CD4-positive, alpha-beta T cell treated with Interleukin-1 beta for 1 hour (primary cell): ENCODE measurements at places on chromosomes 2 and 18.

- no peak for DNase-seq
These were observed 78.6 kb downstream of the FAM210A start for GRCh38 chr18:13647761-13648160.

DNA sequence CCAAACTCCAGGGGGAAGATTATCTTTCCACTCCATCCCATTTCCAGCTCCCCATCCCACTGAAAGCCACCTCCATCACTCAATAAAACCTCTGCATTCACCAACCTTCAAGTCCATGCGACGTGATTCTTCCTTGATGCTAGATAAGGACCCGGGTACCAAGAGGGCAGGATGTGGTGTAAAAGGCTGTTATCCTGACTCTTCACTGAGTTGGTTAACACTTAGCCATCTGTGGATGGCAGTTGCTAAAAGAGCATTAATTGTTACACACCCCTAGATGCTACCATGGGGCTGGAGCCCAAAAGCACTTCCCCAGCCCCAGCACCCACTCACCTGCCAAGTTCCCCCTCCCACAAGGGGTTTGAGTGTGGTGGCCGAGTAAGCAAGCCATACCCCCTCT, 53.4 kb upstream of the DPP10 start:
- no peak for DNase-seq

DNA sequence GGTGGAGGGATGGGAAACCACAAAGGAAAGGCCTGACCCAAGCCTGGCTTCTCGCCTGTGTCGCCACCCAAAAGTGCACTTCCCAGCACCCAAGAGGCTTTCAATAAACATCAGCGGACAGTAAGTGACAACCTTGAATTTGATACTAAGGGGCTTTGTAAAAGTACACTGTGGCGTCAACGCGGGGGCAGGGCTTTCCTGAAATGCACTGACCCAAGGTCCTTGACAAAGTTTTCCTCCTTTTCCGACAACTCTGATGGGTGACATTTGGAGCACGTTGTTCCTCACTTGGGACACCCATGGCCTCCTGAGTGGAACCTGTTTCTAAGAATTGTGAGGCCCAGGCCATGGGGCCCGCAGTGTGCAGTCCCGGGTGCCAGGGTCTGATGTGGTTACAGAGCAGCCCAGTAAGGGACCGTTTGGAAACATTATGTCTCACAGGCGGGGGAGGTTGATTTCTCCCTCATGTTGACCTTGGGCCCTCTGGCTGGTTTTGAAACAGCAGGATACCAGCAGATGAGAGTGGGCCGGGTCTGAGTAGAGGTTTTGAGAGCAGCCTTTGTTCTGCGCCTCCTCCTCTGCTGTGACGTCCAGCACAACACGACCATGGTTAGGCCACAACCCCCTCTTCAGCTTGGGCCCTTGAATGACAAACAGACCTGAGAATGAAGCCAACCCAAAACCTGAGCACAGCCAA, 2.8 kb upstream of the ZBTB14 start:
- no peak for DNase-seq

DNA sequence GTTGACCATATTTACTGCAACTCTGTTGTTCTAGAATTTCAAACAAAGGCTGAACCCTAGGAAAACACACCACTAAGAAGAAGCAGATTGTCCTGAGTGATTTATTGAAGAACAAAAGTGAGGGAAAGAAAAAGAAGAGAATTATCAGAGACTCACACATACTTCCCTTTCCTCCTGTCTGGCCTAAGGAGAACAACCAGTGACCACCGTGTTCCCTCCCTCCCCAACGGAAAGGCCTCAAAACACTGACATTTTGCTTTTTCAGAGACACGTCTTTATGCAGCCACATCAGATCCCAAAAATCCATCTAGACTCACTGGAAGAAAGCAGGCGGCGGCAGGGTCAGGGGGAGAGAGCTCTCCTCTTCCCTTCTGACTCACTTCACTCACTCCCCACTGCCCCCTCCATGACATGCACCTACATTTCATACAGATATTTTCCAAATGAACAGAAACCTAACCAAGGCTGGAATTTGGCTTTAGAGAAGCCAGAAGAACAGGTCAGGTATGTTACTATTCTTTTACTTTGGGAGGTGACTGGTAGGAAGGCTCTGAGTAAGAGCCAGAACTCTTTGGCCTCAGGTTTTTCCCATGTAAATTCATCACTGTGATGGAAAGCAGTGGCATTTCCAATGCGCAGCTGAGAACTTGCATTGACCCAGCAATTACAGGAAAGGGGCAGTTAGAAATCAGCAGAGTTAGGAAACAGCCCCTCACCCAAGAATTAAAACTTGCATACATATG, 169.9 kb downstream of the BCL11A start:
- DNase-seq = no peak

GRCh38 chr2:198213253-198213652, 408.9 kb downstream of the PLCL1 start:
- no peak for DNase-seq

- no peak for DNase-seq
These were observed 13.6 kb downstream of the MRO start for GRCh38 chr18:50806208-50806616.

- no peak for DNase-seq
These were observed 1.9 kb upstream of the SYT4 start for GRCh38 chr18:43279015-43279744.

DNA sequence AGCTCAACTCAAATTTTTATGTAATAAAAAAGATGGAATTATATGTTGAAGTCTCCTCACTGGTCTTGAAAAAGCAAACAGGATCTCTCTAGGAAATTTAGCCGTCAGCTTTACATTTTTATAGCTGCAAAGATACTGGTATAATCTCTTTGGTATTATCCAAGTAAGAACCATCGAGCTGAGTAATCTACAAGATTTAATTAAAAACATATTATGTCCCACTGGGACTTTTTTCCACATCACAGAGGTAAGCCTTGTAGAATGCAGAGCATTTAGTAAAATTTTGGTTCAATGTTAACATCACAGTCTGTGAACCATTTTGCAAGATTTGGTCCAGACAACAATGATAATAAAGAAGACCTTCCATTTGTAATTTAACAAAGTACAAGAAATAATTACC, 162.6 kb upstream of the SLC39A10 start:
- DNase-seq = no peak

DNA sequence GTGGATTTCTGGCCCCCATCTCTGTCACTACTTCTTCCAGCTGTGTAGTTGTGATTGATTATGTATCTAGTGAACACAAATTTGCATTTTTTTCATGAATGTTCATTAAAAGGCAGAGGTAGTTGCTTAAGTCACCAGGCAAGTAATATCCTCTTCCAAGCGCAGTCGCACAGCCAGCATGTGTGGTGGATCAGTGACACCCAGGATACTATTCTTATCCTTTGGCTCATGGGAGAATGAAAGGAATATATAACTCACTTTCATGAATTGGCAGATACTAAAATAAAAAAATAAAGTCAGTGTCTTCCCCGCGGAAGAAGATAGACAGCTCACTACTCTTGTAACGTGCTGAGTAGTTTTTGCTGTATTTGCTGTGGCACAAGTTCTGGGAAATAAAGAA, 387.8 kb downstream of the CDH7 start:
- no peak for DNase-seq

- no peak for DNase-seq
These were observed 47.9 kb downstream of the BOLA3 start for GRCh38 chr2:74099835-74100234.

DNA sequence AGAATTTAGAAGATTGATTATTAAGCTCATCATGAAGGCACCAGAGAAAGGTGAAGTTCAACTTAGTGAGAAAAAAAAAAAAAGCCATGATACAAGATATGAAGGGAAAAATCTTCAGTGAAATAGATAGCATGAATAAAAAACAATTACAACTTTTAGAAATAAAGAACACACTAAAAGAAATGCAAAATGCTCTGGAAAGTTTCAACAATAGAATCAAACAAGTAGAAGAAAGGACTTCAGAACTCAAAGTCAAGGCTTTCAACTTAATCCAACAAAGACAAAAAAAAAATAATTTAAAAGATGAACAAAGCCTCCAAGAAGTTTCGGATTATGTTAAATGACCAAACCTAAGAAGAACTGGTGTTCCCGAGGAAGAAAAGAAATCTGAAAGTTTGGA, 105.5 kb downstream of the GRB14 start:
- DNase-seq = no peak

DNA sequence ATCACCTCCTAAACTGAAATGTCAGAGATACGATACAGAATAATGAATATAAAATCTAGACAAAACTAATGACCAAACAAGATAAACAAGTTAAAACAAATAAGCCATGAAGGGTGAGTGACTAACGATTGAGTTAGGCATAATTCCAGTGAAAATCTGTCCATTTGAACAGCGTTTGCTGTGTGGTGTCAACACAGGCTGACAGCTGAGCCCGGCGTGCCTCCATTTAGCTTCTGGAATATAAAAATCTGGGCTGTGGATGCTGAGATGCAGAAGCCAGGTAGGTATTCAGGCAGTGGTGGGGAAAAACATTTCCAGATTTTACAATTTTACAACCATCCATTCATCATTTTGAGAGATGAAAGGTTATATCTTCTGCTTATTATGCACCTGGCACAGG, 2041.4 kb upstream of the CELF4 start:
- no peak for DNase-seq

DNA sequence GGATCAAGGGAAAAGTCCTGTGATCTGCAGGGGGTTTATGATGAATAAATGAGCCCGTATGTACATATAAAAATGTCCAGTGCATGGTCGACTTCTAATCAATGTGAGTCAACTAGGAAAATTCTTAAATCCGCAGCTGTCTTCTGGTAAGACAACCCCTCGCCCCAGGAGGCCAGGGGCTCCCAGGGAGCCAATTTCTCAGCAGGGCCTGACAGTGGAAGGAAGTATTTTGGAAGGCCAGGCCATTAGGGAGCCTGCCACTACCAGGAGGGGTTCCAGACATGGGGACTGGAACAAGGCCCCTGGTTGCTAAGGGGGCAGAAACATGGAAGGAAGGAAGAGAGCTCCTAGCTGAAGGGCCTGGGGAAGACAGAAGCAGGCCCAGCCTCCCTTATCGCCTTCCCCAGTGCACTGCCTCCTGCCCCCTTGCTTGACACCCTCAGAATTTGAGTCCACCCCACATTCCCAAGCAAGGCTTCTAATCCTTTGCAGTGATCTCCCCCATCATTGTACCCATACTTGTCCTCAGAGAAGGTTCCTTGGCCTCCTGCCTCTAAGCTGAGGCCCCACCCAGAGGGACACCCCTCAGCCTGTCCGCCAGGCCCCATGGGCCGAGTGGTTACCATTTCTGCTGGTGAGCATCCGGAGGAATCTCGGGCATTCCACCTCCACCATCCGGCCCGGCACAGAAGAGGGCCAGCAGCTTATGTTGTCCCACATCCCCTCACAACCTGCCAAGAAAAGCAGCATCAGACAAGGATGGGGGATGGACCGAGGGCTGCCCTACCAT, 45.9 kb downstream of the SCTR start:
- DNase-seq = no peak

GRCh38 chr2:105387225-105387624, 11.6 kb downstream of the FHL2 start:
- DNase-seq = no peak

GRCh38 chr2:187466129-187466792, 18.2 kb upstream of the CALCRL start:
- DNase-seq = no peak

DNA sequence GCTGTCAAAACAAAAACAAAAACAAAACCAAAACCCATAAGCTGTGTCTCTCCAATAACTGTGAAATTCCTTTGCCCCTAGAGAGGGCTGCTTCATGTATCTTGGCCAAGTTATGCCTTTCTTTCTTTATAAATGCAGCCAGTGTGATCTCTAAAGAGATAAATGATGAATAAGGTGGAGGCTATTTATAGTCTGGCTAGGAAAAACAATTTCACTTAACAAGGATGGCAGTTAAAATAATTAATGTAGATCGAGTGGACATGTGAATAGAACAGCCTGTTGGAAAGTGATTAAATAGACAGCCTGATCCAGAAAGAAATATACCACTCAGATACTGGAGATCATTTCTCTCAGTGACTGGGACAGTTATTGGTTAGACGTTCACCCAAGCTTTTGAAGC, 1666.9 kb upstream of the CELF4 start:
- no peak for DNase-seq

DNA sequence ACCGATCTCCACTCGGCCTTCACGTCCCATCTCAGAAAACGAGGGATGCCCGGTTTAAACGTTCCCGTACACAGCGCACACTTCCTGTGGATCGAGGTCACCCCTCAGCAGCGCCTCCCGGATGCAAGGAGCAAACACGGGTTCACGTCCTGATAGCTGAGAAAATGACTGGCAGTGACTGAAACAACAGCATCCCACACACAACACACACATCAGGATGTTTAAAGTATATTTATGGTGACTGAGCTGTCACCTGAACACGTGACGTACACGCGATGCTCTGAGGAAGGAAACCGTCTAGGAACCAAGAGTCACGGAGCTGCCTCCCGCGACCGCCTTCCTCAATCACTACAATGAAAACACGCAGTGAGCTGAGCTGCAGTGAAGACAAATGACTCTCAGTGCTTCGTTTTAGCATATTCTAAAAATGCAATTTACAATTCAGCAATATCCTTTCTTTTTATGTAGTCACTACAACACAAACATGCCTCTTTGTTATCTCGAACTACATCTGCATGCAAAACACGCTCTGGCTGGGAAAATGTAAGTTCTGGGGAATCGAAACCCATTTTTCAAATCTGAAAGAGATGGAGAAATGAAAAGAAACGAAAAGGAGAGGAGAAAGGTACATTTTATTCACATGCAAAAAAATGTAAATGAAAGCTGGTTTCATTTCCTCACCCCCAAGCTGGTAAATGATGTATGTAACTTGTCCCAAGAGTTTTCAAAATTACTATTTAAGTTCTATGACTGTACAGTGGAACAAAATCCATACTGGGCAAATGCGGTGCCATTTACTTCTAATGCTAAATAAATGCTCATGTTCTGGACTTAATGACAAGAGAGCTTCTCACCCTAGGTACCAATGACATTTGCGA, 19.8 kb downstream of the HDAC4 start:
- peak; percentile 66 for DNase-seq

- DNase-seq = no peak
These were observed 10.8 kb downstream of the ECEL1 start for GRCh38 chr2:232476791-232477190.

GRCh38 chr18:36420826-36421225, 123.3 kb downstream of the FHOD3 start:
- DNase-seq = no peak

DNA sequence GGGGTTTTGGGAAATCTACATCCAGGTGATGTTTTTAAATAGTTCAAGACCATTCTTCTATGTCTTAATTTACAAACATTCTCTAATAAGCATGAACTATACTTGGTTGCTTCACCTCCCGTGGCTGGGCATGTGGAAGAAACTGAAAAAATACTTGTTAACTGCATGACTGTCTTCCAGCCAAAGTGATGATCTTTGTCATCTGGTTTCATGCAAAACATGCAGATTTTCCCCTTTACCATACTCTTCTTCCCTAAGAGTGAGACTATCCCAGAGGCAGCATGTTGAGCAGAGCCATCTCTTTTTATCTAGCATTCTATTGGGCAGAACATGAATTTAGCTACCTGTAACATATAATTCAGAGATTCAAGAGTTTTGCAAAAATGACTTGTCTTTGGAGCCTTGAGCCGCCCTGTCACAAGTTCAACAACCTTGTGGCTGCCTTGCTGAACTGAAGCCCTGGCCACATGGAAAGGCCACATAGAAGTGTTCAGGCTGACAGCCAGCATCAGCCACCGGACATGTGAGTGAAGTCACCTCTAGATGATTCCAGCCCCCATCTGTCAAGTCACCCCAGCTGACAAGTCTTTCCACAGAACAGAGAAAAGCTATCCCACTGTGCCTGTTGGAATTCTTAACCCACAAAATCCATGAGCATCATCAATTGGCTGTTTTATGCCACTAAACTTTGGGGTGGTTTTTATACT, 142.8 kb downstream of the ANKRD44 start:
- no peak for DNase-seq

- peak; percentile 25 for DNase-seq
These were observed 46.6 kb upstream of the HNRNPA3 start for GRCh38 chr2:177165721-177166711.
